ENCODE measurements at places on chromosomes 12 and 14. TPM values are rescaled to one million over a fixed set of nuclear protein-coding genes. Genes with fewer than 3 reads are reported as not detected.

SAMD4A gene
- 6.9 TPM for total RNA-seq

- no peak for DNase-seq
These were observed 106.2 kb downstream of the NUAK1 start for GRCh38 chr12:106032623-106032925.

GRCh38 chr14:100605230-100605629 is 18.0 kb upstream of the BEGAIN start:
- no peak for DNase-seq

- peak; percentile 81 for DNase-seq
These were observed 8.3 kb downstream of the DIO2 start for GRCh38 chr14:80202888-80203562.

- peak; percentile 95 for DNase-seq
These were observed 4.4 kb downstream of the REM2 start for GRCh38 chr14:22887260-22887989.

LRP1-AS gene
- total RNA-seq: not detected

DNA sequence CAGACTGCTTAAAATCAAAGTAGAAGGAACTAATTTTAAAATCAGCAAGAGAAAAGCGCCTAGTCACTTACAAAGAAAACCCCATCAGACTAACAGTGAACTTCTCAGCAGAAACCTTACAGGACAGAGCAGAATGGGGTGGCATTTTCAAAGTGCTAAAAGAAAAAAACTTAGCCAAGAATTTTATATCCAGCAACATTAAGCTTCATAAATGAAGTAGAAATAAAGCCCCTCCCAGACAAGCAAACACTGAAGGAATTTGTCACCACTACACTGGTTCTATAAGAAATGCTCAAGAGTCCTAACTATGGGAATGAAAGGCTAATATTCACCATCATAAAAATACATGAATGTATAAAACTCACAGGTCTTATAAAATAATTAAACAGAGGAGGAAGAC is 6.4 kb upstream of the ZNF268 start:
- DNase-seq: no peak

PRB2 gene
- not detected for total RNA-seq

GRCh38 chr14:75249251-75249957 is 29.2 kb upstream of the FOS start:
- peak; percentile 61 for DNase-seq

KRT71 gene
- total RNA-seq: not detected

GRCh38 chr14:101535701-101536207 is 25.5 kb upstream of the DIO3 start:
- no peak for DNase-seq

- no peak for DNase-seq
These were observed 37.9 kb downstream of the RAB21 start for GRCh38 chr12:71792599-71792998.

- DNase-seq: no peak
These were observed 153.2 kb upstream of the PRICKLE1 start for GRCh38 chr12:42742716-42743115.

GRCh38 chr14:96139879-96140278 is 64.8 kb upstream of the BDKRB2 start:
- DNase-seq: no peak
